ENCODE measurements at places on chromosomes 2 and 18.

DNA sequence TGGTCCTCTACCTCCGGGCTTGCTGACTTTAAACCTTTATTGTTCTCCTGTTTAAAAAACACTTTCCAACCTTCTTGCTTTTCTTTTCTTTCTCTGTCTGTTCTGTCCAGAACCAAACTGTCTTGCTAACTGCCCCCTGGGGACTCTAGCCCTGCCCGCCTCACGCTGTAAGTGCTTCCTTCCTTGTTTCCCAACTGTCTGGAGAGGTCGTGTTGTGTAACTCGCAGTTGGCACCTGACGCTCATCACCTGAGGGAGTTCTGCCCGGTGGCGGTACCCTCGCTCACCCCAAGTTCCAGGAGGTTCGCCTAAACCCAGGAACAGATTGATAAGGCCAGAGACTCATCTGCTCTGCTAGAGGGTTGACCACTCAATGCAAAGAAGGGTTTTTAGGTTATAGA lies 123.4 kb downstream of the MTCL1 start:
- no peak for DNase-seq

- DNase-seq: no peak
These were observed 82.2 kb upstream of the ID2 start for GRCh38 chr2:8599421-8600242.

DNA sequence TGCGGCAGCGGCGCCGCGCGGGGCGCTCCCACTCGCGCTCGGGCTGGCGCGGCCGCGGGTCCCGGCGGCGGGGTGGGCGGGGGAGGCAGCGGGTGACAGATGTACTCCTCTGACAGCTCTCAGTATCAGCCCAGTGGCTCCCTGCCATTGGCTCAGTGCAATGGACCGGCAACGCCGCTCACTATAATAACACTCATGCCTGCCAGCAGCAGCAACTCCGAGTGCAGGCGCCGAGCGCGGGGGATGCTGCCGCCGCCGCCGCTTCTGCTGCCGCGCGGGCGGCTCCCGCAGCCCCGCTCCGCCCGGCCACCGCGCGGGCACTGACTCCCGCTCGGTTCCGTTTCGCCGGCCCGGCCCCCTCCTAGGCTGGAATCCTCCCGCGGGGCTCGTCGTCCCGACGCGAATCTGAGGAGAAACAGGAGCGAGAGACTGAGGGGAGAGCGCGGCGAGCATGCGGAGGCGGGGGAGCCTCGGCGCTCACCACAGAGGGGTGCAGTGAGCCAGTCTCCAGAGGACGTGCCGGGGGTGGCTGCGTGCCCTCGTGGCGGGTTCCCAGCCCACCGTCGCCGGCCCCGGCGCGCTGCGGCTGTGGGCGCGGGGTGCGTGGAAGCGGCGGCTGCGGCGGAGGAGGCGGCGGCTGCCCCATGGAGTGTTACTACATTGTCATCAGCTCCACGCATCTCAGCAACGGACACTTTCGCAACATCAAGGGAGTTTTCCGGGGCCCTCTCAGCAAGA lies at the start of gene ZNF804A:
TSS of gene ZNF804A (plus strand) at position 214 of the 738 bp plus-strand sequence. CDS start at position 645, 431 bp downstream.
- peak; percentile 23 for DNase-seq

DNA sequence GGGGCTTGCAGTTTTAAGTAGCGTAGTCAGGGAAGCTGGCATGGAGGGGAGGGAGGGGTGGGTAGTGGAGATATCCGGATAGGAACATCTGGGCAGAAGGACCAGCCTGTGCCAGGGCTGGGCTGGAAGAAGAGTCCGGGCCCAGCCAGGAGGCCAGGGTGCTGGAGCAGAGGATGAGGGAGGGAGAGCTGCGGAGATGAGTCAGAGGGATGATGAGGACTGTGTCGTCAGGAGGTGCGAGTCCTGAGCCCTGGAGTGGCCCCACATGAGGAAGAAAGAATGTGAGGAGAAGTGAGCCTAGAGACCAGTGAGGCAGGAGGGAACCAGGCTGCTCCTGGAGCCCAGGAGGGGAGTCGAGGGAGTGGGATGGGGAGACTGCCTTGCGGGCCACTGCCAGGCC lies 82.4 kb downstream of the CTIF start:
- no peak for DNase-seq

GRCh38 chr2:8149985-8150539 lies 531.8 kb upstream of the ID2 start:
- DNase-seq: no peak

GRCh38 chr2:34096562-34097171 lies 497.6 kb upstream of the FAM98A start:
- DNase-seq: peak; percentile 24

GRCh38 chr18:58213440-58213839 lies 169.4 kb downstream of the NEDD4L start:
- no peak for DNase-seq

DNA sequence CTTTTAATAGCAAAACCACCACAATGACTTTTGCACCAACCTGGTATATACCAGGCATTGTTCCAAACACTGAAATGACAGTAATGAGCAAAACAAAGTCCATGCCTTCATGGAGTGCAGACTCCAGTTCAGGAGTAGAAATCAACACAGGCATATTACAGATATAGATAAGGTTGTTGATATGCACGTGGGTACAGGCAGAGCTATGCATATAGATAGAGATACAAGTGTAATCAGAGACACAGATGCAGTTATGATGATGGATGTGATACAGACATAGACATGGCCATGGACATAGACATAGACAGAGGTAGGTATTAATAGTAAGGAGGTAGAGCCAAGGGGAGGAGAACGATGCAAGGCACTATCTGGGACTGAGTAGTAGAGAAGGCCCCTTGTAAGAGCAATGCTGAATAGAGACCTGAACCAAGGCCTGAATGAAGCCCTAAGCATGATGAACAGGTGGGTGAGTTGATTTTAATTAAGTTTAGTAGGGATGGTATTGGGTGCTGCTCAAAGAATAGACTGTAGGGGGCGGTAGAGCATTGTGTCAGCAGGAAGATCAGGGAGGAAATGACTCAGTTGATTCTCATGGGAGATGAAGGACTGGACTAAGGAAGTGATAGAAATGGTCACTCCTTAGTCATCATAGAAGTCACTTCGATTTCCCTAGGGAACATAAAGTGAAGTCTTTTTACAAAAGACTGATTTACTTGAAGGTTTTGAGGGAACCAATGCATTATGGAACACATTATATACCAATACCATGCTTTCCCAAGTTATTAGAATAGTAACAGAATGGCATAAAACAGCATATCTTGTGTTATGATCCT lies 39.4 kb downstream of the CMPK2 start:
- peak; percentile 71 for DNase-seq

- DNase-seq: peak; percentile 22
These were observed 20.8 kb upstream of the TNP1 start for GRCh38 chr2:216880509-216881184.

DNA sequence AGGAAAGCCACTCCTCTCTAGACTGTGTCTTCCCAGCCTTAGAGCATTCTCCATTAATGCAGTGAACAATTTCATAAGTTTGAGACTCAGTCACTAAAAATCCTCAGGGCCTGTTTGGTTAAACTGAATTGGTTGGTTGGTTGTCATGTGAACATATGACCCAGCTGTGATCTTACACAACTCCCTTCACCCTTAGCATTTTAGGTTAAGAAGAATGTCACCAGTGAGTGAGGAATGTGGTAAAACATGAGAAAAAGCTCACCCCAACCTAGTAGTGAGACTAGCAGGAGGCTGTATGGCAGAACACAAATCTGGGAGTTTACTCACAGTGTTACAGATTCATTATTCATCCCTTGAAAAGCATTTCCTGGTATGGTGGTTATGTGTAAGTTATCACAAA lies 32.4 kb downstream of the LHCGR start:
- DNase-seq: no peak

DNA sequence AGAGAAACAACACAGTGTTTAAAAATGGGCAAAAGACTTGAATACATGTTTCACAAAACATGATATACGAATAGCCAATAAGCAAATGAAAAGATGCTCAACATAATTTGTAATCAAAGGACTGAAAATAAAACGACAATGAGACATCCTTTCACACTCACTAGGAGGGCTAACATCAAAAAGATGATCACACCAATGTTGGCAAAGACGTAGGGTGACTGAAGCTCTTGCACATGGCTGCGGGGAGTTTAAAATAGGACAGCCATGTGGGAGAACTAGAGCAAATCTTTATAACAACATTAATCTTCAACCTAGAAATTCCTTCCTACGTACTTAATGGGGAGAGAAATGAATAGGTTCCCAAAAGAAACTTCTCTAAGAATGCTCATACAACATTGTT lies 19.2 kb upstream of the SEH1L start:
- DNase-seq: no peak

DNA sequence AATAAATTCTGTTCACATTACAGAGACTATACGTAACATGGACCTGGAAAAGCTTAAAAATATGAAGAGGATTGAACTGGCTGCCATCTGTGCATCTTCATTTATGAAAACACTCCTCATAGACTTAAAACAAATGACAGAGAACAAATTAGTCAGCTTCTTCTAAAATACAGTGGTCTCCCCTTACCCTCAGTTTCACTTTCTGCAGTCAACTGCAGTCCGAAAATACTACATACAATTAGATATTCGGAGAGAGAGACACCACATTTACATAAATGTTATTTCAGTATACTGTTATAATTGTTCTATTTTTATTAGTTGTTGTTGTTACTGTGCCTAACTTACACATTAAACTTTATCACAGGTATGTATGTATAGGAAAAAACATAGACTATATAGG lies 6.5 kb downstream of the RNF103 start:
- no peak for DNase-seq

GRCh38 chr2:100262555-100263320 lies 59.6 kb downstream of the LONRF2 start:
- DNase-seq: peak; percentile 72

DNA sequence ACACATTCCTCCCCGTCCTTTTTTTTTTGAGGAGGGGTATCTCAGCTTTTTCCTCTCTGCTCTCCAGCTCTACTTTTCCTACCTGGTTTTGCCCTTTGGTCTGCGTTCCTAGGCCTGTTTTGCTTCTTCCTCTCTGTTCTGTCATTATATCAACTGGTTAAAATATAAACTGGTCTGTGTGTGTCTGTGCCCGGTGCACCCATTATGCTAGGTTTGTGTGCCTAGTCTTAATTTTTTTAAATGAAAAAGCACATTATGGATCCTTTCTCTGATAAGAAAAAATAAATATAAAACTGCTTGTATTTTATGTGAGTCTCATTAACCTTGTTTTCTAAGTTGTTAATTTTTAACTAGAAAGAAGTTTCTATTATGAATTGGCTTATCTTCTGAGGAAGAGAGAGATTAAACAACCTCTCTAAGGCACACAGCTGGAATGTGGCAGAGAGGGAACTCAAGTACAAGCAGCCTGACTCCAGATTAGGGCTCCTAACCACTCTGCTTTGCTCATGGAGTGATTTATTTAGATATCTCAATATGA lies 17.4 kb downstream of the SLC38A11 start:
- DNase-seq: no peak

DNA sequence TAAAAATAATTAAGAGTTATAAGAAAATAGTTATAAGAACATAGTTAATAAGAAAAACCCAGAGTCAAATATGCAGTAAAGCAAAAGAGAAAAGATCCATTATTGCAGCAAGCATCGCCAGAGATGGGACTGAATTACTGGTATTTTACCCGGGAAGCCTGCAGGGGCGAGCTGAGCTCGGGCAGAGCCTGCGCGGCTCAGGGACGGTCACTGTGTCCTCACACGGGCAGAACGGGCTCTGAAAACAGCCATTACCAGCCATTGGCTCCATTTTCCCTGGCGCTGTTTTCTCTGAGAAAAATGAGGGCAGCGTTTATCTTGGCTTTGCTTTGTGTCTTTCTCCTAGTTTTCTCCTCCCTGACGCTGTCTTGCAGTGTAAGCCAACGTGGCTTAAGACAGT lies 95.3 kb upstream of the ALKAL2 start:
- no peak for DNase-seq

- no peak for DNase-seq
These were observed 6.5 kb upstream of the DUSP2 start for GRCh38 chr2:96151595-96152303.

- no peak for DNase-seq
These were observed 991.4 kb upstream of the CELF4 start for GRCh38 chr18:38557006-38557405.

DNA sequence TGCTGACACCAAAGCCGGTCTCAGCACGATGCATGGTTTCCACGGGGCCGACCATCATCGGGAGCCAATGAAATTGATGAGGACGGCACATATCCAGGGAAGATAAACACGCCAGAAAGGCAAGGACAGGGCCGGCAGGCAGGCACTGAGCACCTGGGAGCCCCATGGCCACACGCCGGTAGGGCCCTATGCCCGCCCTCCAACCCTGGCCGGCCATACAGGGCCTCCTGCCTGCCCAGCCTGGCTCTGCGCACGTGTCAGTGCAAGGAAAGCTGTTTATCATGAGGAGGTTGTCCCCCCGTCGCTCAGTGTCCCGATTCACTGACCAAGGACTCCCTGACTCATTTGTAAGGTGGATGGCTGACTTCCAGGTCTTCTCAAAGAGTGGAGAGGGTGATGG lies 237.5 kb downstream of the GLI2 start:
- DNase-seq: no peak

GRCh38 chr2:144389930-144390311 lies 130.0 kb downstream of the ZEB2 start:
- no peak for DNase-seq

DNA sequence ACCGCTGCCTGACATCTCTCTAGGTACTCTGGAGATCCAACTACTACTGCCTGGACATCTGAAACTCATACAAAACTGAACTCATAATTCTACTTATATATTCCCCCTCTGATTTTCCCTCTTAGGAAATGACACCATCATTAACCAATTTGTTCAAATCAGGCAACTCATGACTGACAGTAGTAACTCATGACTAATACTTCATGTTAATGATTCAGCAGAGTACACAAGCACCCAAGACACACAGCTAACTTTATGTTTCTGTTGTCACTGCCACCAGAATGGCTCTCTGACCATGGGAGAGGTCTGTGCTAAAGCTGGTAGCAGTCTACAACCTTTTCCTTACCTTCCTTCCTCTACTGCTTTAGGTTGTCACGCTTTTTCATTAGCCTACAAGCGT lies 91.1 kb downstream of the ITSN2 start:
- no peak for DNase-seq

- DNase-seq: no peak
These were observed 72.5 kb downstream of the GNAL start for GRCh38 chr18:11761553-11761952.

- DNase-seq: peak; percentile 32
These were observed 100.2 kb upstream of the FOSL2 start for GRCh38 chr2:28292491-28292890.

- no peak for DNase-seq
These were observed 49.0 kb upstream of the TFCP2L1 start for GRCh38 chr2:121333834-121334558.

- DNase-seq: peak; percentile 31
These were observed 95.9 kb downstream of the NEB start for GRCh38 chr2:151638191-151638933.

DNA sequence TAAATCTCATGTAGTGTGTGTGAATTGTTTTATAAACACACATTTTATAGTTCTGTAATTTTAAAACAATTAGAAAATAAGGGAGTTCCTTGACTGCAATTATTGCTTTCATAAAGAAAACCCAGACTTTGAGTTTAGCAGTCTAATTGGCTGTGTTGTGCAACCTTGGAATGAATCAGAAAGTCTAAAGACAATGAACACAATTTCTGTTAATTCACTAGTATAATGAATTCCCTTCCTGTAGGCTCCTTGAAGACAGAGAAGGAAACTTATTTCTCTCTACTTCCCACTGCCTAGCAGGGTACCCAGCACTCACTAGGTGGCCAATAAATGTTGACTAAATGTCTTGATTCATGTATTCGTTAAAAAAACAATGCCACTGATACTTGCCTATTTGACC lies 79.9 kb downstream of the ANTXR1 start:
- no peak for DNase-seq

- no peak for DNase-seq
These were observed 65.3 kb upstream of the AMMECR1L start for GRCh38 chr2:127951026-127951425.

- DNase-seq: no peak
These were observed 451.5 kb downstream of the EPHA4 start for GRCh38 chr2:221120643-221121042.

All from activated T-cell treated with anti-CD3 and anti-CD28 coated beads, Interleukin-2, amount 50 U/mL, for 48 hours (primary cell).